Esophagus squamous epithelium (tissue), 5 donors: ENCODE measurements at places on chromosomes 6 and 20.

GRCh38 chr20:22791877-22792525 is 207.6 kb upstream of the FOXA2 start:
- no peak for DNase-seq

DNA sequence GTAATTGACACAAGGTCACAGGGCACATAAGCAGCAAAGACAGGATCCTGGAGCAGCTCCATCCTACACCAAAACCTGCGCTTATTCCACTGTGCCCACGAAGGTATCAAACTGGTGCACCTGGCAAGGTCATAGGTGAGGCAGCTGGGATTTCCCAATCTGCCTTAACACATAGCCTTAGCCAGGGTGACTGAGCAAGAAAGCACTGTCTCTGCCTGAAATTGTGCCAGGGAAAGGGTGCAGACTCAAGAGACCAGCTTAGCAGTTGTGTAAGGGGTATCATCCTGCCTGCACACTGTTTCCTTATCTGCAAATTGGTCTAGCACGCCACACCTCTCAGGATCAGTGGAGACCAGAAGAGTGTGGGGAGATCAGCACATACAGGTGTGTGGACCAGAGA is 82.8 kb downstream of the MAFB start:
- no peak for DNase-seq

- no peak for DNase-seq
Measured at GRCh38 chr6:122008101-122008999, 391.1 kb upstream of the HSF2 start.

- DNase-seq: no peak
Measured at GRCh38 chr6:44933108-44933507, 395.0 kb upstream of the RUNX2 start.

DNA sequence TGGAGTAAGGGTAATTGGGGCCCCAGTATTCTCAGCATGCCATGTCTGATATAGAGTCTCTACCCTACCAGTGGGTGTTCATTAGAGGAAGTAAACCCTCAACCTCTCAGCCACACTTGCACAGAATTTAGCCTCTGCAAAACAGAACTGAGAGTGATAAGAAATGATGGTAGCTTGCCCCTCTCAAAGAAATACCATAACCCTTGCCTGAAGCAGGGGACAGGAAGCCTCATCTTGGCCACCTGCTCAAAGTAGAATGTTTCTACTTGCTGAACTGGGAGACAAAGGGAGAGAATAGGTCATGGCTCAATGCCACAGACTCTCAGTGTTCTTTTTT is 33.7 kb downstream of the SPTLC3 start:
- no peak for DNase-seq

DNA sequence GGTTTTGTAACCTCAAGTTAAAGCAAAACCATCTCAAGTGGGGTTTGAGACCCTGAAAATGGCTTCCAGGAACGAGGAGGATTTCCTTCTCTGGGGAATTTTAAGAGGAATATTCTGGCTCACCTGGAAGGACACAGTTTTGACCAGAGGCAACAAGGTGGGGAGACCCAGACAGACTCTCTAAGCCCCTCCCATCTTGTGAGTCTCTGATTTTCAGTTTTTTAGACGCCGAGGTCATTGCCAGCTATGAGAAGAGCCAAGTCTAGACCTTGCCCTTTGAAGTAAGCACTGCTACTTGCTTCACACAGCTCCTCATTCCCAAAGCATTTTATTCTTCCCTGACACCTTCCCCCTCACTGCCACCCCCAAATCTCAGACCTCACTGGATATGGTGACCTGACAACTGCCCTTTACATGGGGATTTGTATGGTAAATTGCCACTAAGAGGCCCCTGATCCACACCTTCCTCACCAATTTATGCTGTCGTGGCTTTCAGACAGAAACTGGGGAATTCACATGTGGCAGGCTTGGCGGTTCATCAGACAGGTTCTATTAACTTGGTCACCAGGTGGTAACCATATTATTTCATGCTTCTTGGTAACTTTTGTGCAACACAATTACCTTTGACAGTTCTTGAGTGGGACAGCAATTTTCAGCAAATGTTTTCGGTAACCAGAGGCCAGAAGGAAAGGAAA is 116.2 kb downstream of the ISM1 start:
- no peak for DNase-seq

- no peak for DNase-seq
Measured at GRCh38 chr6:138309695-138310094, 68.0 kb upstream of the SMIM28 start.

- no peak for DNase-seq
Measured at GRCh38 chr6:87375315-87375714, 30.7 kb downstream of the C6orf163 start.

DNA sequence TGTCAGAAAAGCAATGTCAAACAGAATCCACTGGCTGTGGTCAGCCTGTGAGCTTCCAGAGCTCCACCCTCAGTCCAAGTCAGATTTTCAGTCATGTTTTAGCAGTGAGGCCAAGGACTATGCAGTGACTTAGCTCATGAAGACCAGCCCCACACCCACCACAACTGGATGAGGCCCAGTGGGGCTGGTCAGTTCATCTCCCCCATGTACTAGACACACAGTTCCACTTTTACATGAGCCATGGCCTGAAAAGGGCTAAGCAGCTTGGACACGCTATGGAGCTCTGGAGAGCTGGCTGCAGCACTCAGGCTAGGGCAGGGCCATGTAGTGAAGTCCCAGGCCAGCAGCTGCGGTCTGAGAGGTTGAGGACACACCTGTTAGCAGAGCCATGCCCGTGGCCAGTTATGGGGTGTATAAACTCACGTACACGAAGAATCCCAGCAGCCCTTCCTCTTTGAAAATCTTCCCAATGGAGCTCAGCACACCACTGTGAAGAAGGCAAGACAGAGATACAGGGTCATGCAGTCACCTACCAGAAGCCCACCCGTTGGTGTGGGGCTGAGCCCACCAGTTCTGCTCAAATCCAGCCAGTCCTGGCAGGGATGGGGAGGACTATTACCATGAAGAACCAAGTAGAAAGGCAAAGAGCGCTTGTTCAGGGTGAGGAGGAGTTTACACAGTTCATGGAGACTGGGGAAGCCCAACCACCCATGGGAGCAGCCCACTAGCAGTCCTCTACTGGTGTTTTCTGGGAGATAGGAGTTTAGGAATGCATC is 10.6 kb downstream of the MTCH1 start:
- DNase-seq: no peak

DNA sequence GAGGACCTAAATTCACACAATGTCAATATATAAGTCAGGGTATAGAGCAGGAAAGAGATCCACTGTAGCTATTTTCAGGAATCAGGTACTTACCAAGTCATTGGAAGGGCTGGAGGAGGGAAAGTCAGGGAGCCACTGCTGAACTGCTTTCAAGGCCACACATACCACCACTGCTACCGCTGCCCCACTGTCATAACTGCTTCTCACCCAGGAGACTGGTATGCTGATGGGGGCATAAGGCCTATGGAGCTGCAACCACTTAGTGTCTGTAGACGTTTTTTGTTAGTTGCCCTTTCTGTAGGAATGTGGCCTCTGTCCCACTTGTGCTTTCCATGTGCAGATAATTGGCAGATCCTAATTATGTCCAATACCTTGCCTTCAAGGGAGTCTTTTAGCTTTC is 5.4 kb downstream of the SMAP1 start:
- no peak for DNase-seq

DNA sequence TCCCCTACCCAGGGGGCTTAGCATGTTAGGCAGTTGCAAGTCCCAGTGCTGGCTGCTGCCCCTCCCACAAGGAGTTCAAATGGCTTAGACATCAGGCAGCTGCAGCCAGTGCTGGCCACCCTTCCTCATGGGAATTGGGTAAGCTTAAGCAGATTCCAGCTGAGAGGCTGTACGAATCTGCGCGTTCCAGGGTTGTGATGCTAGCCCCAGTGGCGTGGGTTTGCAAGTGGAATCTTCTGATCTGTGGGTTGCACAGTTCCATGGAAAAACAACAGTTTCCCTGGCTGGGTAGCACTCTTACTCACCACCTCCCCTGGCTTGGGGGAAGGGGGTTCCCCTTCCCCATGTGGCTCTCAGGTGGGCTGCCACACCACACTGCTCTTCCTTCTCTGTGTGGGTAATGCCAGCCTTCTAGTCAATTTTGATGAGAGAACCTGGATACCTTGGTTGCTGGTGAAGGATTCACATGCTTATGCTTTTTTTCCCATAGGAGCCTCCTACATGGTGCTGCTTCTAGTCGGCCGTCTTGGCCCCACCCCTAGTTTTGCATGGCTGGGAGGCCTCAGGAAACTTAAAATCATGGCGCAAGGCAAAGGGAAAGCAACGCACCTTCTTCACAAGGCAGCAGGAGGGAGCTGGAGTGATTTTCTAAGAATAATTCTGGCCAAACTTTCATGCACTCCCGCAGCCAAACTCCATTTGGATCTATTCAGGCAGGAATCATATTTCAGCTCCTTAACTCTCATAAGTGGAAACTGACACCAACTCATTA is 13.0 kb downstream of the DYNLT2 start:
- DNase-seq: no peak

DNA sequence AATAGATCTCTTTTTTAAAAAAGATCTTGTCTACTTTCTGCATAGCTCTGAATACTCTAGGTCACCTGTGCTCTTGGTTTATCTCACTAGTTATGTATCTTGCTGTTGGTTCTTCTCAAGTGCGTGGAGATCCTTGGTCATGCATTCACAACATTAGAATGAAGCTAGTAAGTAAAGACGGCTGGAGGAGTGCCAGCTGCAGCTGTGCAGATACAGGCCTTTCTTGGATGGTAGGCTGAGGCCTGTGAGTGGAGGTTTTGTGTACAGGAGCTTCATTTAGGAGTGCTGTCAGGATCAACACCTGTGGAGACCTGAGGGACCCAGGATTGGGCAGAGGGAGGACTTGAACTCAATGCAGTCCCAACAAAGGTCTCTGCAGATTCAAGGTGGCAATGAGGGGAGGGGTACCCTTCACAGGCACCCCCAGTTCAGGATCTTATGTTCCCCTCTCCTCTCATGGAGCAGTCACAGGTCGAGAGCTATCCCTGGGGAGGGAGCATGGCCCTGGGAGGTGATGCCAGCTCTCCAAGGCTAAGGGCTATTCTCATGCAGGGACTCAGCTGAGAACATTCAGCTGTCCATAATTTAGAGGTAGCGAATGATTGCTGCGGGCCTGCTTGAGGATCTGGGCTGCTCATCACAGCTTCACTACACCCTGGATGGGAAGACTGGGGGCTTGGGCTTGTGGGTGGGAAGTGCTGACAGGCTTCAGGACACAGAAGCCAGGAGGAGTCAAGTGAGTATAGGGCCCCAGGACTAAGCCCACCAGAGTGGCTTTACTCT is 98.9 kb upstream of the ENPP5 start:
- no peak for DNase-seq

DNA sequence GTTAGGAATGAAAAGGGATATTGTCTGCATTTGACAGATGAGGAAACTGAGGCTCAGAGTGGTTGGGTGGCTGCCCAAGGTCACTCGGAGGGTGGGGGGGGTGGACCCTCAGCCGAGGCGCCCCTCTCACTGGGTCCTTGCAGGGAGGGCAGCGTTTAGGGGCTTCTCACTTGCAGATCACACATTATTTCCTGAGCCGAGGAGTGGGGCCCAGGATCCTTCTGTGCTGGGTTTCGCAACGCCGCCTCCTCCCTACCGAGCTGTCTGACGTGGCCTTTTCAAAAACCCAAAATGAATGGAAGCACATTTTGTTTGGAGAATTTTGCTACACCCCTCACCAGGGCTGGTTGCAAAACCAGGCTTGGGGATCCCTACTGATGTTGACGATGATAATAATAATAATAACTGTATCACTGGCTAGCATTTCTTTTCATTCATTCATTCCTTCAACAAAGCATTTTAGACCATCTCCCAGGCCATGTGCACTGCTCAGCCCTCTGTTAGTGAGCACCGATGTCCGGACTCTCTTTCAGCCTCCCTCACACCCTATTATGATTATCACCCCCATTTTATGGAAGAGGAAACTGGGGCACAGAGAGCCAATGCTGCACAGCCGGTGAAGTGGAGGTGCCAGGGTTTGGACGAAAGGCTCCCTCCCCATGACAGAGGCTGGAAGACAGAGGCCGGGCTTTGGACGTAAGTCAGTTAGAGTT is 5.2 kb downstream of the DLGAP4 start:
- no peak for DNase-seq

DNA sequence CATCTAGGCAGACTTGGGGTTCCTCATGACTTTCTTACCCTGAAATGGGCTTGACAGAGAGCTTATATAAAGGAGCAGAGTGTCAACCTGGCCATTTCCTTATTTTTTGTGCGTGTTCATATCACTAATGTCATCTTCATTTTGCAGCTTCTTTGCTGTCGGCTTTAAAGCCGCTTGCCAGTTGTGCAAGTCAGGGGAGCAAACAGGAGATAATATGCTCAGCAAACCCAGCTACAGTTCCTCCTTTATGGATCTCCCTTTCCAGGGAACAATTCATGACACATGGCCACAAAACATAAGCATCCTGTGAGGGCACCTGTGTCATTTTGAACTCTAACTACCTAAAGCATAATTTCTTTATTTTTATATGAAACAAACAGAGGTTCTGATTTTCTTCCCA is 6.5 kb upstream of the TUBB2B start:
- DNase-seq: no peak

GRCh38 chr6:42363926-42364849 is 87.5 kb downstream of the TRERF1 start:
- no peak for DNase-seq

- no peak for DNase-seq
Measured at GRCh38 chr6:18044108-18044783, 56.8 kb upstream of the KIF13A start.

- DNase-seq: no peak
Measured at GRCh38 chr20:1934721-1935573, 39.7 kb downstream of the SIRPA start.

DNA sequence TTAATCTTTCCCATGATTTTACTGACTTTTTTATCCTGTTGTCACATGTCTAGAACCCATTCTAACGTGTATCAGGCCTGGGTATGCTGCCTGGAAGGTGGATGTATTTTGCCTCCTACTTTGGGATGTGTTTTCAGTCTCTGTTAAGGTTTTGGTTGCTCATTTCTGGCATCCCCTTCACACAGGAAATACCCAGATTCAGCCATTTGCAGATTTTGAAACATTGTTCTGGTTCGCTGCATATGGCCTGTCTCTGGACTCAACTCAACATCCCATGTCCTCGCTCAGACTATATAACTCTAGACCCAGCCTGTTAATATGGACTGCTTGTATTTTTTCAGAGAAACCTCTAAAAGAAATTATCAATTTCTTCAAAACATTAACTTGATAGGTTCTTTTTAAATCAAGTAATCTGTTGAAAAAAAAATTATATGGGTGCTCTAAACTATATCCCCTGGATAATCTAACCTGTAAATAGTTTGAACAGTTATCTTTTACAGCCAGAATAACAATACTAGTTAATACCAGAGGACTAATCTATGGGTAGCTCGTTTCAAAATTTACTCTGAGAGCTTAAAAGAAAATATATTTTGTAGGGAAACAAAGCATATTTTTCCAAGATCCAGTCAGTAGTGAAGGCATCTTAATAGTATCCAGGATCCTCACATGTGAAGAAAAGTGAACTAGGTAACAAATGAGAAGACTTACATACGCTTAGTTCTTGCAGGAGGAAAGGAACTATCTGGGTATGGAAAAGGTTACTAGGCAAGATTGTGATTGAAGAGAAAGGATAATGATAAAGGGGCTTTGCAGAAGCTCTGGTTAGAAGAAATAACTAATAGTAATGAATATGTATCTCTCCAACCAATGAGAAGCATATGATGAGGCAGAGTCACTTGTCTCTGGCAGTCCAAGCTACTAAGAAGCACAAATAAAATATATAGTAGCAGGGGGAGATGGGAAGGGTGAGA is 23.4 kb upstream of the HLA-DQB1 start:
- no peak for DNase-seq

GRCh38 chr6:156960525-156960924 is 183.3 kb downstream of the ARID1B start:
- DNase-seq: no peak
